Upper lobe of right lung (tissue), 1 donor: ENCODE measurements at places on chromosomes 1 and 21. TPM values are rescaled to one million over a fixed set of nuclear protein-coding genes. Genes with fewer than 3 reads are reported as not detected.

The MATN1 gene
- not detected for total RNA-seq

The MYOC gene
- total RNA-seq = 0.69 TPM

The LAMC2 gene
- 42.2 TPM for total RNA-seq

The RXRG gene
- total RNA-seq = 9.1 TPM

The IGSF8 gene
- total RNA-seq = 37.5 TPM

The TRIM45 gene
- 1.7 TPM for total RNA-seq

DNA sequence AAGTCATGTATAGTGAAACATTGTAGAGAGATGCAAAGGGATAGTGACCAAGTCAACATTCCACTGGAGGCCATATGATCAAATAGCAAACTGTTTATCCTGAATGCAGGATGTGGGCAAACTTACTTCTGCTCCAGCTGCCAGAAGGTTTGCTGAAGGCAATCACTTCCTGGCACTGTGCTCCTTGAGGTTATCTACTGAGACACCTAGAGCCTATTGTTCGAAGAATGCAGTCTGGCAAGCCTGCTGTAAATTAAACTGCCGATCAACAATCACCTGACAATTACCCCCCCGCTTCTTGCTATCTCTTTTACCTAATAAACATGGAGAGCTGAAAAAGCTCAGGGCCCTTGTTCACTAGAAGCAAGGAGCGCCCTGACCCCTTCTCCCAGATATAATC is 139.4 kb upstream of the B3GALT2 start:
- no peaks in the 10 kb centered on the region for H3K4me1 ChIP-seq
- no peak for DNase-seq
- no peaks in the 10 kb centered on the region for H3K36me3 ChIP-seq
- H3K4me3 ChIP-seq = no peak overlapping the region
- no peaks in the 10 kb centered on the region for H3K27me3 ChIP-seq

GRCh38 chr21:32494934-32495709 is 82.6 kb downstream of the EVA1C start:
- no peak overlapping the region for H3K4me3 ChIP-seq
- H3K27me3 ChIP-seq = no peaks in the 10 kb centered on the region
- no peak for DNase-seq
- no peak overlapping the region for H3K27ac ChIP-seq
- peaks cover 36% of the 10 kb centered on the region for H3K36me3 ChIP-seq

GRCh38 chr21:37410639-37411038 is 44.1 kb downstream of the DYRK1A start:
- no peak overlapping the region for H3K4me3 ChIP-seq
- no peak overlapping the region for H3K27ac ChIP-seq
- no peaks in the 10 kb centered on the region for H3K27me3 ChIP-seq

- no peaks in the 10 kb centered on the region for H3K36me3 ChIP-seq
- no peaks in the 10 kb centered on the region for H3K4me1 ChIP-seq
- DNase-seq = no peak
- H3K4me3 ChIP-seq = no peak overlapping the region
Measured at GRCh38 chr1:95126846-95127245, 9.7 kb downstream of the TLCD4 start.

- peaks cover 62% of the 10 kb centered on the region for H3K27me3 ChIP-seq
- no peak for DNase-seq
- H3K27ac ChIP-seq = no peak overlapping the region
- no peak overlapping the region for H3K4me3 ChIP-seq
- H3K4me1 ChIP-seq = no peaks in the 10 kb centered on the region
Measured at GRCh38 chr21:44722731-44723130, 11.4 kb upstream of the TSPEAR start.

GRCh38 chr1:84758968-84759491 is 68.8 kb upstream of the SSX2IP start:
- H3K4me3 ChIP-seq = peak overlapping the region; percentile 4
- H3K36me3 ChIP-seq = no peaks in the 10 kb centered on the region
- DNase-seq = peak; percentile 70
- no peak overlapping the region for H3K27ac ChIP-seq
- no peaks in the 10 kb centered on the region for H3K27me3 ChIP-seq

GRCh38 chr1:152227310-152227928 is 3.4 kb upstream of the HRNR start:
- no peak for DNase-seq
- no peak overlapping the region for H3K27ac ChIP-seq
- H3K36me3 ChIP-seq = no peaks in the 10 kb centered on the region
- no peaks in the 10 kb centered on the region for H3K27me3 ChIP-seq
- H3K4me3 ChIP-seq = no peak overlapping the region

GRCh38 chr1:108082001-108082400 is 117.0 kb upstream of the VAV3 start:
- H3K27ac ChIP-seq = no peak overlapping the region
- no peak overlapping the region for H3K4me3 ChIP-seq
- H3K4me1 ChIP-seq = no peaks in the 10 kb centered on the region
- no peaks in the 10 kb centered on the region for H3K36me3 ChIP-seq

- H3K27me3 ChIP-seq = no peaks in the 10 kb centered on the region
- no peak for DNase-seq
- H3K4me1 ChIP-seq = peaks cover 8% of the 10 kb centered on the region
- no peak overlapping the region for H3K27ac ChIP-seq
- H3K4me3 ChIP-seq = no peak overlapping the region
Measured at GRCh38 chr1:109650609-109651008, 5.3 kb upstream of the GSTM4 start.

DNA sequence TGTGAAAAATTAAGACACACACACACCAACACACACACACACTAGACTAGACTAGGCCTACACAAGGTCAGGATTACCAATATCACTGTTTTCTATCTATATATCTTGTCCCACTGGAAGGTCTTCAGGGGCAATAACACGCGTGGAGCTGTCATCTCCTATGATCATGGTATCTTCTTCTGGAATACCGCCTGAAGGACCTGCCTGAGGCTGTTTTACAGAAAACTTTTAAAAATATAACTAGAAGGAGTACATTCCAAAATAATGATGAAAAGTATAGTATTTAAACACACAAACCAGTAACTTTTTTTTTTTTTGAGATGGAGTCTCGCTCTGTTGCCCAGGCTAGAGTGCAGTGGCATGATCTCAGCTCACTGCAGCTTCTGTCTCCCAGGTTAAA is 20.3 kb upstream of the ZBTB8A start:
- DNase-seq = no peak
- no peaks in the 10 kb centered on the region for H3K36me3 ChIP-seq
- H3K27me3 ChIP-seq = no peaks in the 10 kb centered on the region
- H3K4me1 ChIP-seq = no peaks in the 10 kb centered on the region

GRCh38 chr1:86872086-86872485 is 41.8 kb downstream of the SELENOF start:
- no peaks in the 10 kb centered on the region for H3K36me3 ChIP-seq
- no peak overlapping the region for H3K27ac ChIP-seq
- no peaks in the 10 kb centered on the region for H3K27me3 ChIP-seq
- DNase-seq = no peak
- H3K4me1 ChIP-seq = no peaks in the 10 kb centered on the region
